GM23248 (cell line): ENCODE measurements at places on chromosomes 2 and 18.

GRCh38 chr2:66576311-66576560, 141.3 kb downstream of the MEIS1 start:
- DNase-seq, result no peak

- DNase-seq, result peak; percentile 40
Observed at GRCh38 chr2:176114930-176115625, 1.5 kb upstream of the HOXD10 start.

GRCh38 chr18:64851726-64852125, 702.8 kb upstream of the LINC00305 start:
- DNase-seq, result no peak

DNA sequence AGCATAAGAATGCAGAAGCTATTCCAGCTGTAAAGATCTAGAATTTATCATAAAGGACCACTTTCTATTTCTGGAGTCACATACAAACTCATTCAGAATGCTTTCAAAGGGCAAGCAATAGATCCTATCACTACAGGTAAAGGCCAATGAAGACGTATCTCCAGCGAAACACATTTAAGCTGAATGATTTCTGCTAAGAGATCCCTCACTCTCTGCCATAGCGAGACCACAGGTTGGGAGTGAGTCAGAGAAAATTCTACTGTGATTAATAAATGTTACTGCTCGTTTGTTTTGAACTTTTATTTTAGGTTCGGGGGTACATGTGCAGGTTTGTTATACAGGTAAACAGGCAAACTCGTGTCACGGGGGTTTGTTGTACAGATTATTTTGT, 72.5 kb upstream of the NFU1 start:
- no peak for DNase-seq

GRCh38 chr2:62785216-62785615, 79.7 kb downstream of the EHBP1 start:
- DNase-seq, result no peak

GRCh38 chr2:145939949-145940348, 1420.0 kb upstream of the ZEB2 start:
- DNase-seq, result no peak

DNA sequence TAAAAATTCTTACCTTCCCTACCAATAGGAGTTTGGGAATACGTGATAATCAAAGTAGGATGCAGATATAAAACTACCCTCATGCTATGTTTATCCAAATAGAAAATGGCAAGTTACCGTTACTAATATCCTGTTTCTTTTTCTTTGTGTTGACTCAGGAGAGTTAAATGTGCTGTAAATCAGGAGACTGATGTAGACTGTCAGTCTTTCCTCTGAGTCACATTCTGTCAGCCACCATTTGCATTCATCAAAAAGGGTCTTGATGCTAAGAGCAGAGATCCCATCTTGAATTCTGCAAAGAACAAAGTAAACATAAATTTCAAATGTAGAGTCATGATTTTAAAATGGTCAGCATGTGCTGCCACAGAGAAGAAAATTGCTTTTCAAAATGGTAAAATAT, 712.8 kb downstream of the SOCS6 start:
- DNase-seq, result no peak

- no peak for DNase-seq
Observed at GRCh38 chr2:9912468-9912867, 39.0 kb upstream of the GRHL1 start.

- no peak for DNase-seq
Observed at GRCh38 chr2:102637358-102637757, 18.0 kb downstream of the SLC9A2 start.

DNA sequence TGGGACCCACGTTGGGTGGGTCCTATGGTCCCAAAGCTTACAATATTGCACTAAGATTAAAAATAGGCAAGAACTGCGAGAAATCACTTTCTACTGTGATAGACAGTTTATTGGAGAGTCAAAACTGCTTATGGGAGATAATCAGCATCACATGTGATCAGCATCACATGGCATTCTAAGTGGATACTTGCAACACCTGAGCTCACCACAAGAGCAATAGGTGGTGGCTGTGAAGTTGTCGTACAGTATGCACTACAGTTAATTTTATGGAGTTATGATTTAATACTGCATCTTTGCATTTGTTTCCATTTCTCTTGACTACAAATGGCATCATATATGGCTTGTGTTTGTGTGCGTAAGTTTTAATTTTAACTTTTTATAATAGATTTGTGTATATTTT, 11.6 kb downstream of the PNO1 start:
- DNase-seq, result no peak

- DNase-seq, result peak; percentile 83
Observed at GRCh38 chr2:101124643-101125366, 26.4 kb downstream of the TBC1D8 start.

- DNase-seq, result peak; percentile 85
Observed at GRCh38 chr2:150271952-150272802, 215.3 kb downstream of the RND3 start.

- DNase-seq, result no peak
Observed at GRCh38 chr2:239666053-239666854, 265.4 kb upstream of the HDAC4 start.

DNA sequence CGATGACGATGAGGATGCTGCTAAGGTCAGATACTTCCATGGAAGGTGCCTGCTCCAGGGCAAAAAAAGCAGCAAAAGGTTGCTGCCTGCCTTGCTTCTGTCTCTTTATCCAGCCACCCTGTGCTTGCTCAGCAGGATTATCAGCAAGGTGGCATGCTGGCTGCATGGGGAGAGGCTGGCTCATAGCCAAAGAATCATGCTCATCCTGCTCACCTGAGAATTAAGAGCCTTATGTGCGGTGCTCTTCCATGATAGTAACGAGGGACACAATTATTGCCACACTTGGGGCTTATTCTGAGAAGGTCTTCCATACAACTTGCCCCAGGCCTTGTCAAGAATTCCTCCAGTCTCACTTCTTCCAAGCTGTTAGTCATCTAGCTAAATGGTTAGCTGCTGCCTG, 60.4 kb upstream of the SEC11C start:
- DNase-seq, result no peak

GRCh38 chr18:79193826-79194225, 124.6 kb downstream of the ATP9B start:
- no peak for DNase-seq

GRCh38 chr2:66438891-66439811, 4.2 kb downstream of the MEIS1 start:
- DNase-seq, result peak; percentile 62

GRCh38 chr2:120994301-120994995, 258.8 kb downstream of the GLI2 start:
- DNase-seq, result no peak

DNA sequence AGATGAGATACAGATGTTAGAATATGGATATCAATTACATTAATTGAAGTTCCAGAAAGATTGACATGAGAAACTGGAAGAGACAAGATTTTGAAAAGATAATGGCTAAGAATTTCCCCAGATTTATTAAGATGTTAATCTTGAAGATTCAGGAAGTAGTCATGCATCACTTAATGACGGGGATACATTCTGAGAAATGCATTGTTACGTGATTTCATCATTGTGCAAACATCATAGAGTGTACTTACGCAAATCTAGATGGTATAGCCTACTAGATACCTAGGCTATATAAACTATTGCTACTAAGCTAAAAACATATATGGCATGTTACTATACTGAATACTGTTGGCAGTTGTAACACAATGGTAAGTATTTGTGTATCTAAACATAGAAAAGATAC, 6.8 kb upstream of the CHMP3 start:
- no peak for DNase-seq

DNA sequence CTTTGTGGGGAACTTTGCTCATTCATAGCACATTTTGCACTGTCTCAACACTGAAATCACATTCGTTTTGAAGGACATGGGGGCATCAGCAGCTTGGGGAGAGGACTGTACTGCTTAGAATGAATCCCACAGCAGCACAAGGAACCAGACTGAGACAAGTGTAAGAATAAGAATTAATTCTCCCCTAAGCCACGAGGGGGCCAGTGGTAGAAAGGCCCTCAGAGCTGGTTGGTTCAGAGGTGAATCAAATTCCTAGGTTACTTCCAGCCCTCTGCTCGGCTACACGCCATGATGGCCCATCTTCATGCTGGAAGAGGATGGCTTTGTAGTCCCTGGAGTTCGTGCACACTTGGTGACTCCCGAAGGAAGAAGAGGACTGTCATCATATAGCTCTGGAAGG, 12.0 kb upstream of the MC5R start:
- peak; percentile 22 for DNase-seq

DNA sequence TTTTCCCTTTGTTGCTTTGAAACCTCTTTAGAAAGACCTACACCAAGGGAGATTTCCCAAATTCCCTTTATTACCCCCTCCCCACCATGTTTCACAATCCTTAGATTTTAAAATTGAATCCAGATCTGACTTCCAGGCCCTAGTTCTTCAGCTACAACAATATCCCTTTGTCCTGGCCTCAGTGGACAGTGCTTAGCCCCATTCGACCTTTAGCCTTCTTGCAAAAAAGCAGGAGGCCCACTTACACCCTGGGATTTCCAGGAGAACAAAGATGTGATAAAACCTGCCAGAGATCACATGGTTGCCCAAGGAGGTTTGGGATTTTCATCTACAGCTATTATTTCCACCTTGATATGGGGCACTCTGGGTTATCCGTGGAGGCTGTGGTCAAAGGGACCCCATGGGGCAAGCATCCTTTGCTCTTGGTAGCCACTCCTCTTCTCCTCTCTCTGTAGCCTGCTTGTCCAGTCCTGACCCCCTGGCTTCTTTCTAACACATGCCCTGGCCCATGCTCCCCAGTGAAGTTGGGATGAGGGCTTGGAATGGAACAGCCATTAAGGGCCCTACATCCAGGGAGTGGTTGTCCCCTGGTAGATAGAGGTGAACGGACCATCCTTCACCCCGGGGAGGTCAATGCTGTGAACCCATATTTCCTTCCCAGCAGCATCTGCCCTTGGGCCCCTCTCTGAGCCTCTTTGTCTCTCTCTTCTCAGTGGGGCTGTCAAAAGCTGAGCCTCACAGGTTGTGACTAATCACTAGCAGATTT, 267.4 kb downstream of the DYSF start:
- peak; percentile 74 for DNase-seq

GRCh38 chr18:6412933-6413472, 1.7 kb downstream of the L3MBTL4 start:
- DNase-seq, result no peak

DNA sequence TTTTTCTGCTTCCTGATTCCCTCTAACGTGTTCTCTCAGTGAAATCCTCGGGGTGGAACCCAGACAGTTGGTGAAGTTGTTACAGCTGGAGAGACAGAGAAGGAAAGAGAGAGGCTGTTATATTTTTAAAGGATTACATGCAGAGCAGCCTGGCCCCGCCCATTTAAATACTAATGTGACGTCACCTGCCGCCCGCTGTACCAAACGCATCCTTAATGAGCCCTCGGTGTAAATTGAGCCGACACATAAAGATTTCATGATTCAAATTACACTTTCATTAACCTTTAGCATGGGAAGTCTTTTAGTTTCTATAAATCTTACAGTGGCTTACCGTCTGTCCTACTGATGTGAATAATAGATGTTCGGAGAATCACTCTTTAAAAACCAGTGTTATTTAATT, 164.0 kb upstream of the SIX3 start:
- DNase-seq, result peak; percentile 10

DNA sequence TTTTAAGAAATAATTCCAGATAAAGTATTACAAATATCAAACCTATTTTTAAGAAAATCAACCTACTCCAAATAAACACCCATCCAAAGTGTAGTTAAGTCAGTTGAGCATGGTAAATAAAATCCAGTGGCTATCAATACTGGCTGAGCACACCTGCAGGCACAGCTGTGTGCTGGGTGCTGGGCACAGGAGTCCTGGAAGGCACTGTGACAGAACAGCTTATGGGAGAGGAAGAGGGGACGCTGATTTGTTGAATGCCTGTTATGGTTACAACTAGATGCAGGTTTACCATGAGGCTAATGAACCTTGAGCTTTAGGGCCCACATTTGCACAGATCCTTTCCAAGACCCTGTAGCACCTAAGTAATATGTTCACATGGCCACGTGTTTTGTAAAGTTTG, 202.7 kb downstream of the MTX2 start:
- DNase-seq, result no peak

- peak; percentile 58 for DNase-seq
Observed at GRCh38 chr18:79616651-79617510, 62.7 kb upstream of the CTDP1 start.

DNA sequence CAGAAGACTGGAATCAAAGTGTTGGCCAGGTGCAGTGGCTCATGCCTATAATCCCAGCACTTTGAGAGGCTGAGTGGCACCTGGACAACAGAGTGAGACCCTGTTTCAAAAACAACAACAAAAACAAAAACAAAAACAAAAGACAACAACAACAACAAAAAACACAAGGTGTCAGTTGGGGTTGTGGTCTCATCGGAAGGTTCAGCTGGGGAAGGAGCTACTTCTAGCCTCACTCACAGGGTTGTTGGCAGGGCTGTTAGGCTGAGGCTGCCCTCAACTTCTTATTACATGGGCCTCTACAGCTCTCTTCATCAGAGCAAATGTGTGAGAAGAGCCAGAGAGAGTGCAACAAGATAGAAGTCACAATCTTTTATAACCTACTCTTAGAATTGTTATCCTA, 34.6 kb upstream of the CAB39 start:
- DNase-seq, result no peak

- DNase-seq, result no peak
Observed at GRCh38 chr18:12044591-12044990, 49.1 kb upstream of the ANKRD62 start.

- no peak for DNase-seq
Observed at GRCh38 chr2:218894880-218895157, 14.2 kb downstream of the WNT10A start.

GRCh38 chr2:110099038-110099425, 16.6 kb downstream of the MALL start:
- no peak for DNase-seq

GRCh38 chr2:85913884-85914881, 25.4 kb upstream of the ST3GAL5 start:
- peak; percentile 87 for DNase-seq

DNA sequence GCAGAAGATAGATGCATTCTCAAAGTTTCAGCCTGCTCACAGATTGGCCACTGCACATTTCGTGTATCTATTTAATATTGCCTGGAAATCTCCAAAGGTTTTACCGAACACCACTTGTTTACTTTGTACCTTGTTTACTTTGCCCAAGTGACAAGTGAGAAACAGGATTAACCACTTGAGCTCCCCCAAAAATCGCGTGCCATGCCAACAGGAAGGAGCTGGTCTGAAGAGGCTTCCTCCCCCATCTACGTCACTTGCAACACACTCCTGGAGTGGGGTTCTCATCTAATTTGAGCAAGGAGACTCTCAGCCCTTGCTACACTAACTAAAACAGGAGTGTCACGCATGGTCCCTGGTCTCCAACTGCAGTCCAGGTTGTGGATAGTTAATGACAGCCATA, 212.5 kb upstream of the TMEM200C start:
- no peak for DNase-seq

DNA sequence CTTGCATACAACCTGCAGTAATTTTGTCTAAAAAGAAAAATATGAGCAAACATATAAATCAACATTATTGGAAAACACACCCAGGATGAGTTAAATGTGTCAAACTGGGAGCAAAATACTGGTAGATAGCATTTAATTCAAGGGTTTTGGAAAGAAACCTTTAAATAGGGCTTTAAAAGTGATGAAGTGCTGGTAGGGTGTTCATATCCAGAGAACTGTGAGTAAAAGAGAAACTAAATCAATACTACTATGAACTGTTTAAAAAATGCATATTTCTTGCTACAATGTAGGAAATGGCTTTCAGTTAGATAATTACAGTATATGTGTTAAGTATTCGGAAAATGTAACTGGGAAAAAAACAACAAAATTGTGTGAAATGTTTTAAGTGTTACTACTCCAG, 117.8 kb downstream of the ATAD2B start:
- DNase-seq, result no peak

- no peak for DNase-seq
Observed at GRCh38 chr18:76974386-76974785, 152.0 kb downstream of the ZNF236 start.
